ENCODE measurements at places on chromosomes 1 and 21.

- no peak for DNase-seq
These were observed 30.0 kb downstream of the WLS start for GRCh38 chr1:68202239-68202832.

- DNase-seq: no peak
These were observed 51.4 kb upstream of the IRF2BP2 start for GRCh38 chr1:234661317-234661928.

GRCh38 chr1:157975228-157975950 lies 18.1 kb upstream of the KIRREL1 start:
- DNase-seq: no peak

GRCh38 chr1:1538334-1538733 lies 2.1 kb downstream of the TMEM240 start:
- no peak for DNase-seq

GRCh38 chr1:119472080-119472818 lies 34.8 kb upstream of the HSD3B1 start:
- no peak for DNase-seq

DNA sequence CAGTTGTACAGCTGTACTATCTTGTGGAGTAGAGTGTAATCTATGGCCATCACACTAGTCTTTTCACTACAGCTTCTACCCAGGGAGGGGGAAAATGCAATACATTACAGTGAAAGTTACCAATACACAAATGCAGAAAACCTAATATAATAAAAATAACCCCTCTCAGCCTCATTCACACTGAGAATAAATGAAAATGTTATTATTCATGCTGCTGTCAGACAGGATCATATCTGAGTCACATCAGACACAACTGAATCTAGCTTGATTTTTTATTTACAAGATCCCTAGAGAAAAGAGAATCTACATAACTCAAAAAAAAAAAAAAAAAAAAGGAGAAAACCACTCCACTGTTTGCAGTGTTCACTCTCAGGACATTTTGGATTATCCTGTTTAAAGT lies 293.9 kb upstream of the ESRRG start:
- DNase-seq: no peak

- DNase-seq: no peak
These were observed 109.2 kb downstream of the CASZ1 start for GRCh38 chr1:10687251-10687651.

DNA sequence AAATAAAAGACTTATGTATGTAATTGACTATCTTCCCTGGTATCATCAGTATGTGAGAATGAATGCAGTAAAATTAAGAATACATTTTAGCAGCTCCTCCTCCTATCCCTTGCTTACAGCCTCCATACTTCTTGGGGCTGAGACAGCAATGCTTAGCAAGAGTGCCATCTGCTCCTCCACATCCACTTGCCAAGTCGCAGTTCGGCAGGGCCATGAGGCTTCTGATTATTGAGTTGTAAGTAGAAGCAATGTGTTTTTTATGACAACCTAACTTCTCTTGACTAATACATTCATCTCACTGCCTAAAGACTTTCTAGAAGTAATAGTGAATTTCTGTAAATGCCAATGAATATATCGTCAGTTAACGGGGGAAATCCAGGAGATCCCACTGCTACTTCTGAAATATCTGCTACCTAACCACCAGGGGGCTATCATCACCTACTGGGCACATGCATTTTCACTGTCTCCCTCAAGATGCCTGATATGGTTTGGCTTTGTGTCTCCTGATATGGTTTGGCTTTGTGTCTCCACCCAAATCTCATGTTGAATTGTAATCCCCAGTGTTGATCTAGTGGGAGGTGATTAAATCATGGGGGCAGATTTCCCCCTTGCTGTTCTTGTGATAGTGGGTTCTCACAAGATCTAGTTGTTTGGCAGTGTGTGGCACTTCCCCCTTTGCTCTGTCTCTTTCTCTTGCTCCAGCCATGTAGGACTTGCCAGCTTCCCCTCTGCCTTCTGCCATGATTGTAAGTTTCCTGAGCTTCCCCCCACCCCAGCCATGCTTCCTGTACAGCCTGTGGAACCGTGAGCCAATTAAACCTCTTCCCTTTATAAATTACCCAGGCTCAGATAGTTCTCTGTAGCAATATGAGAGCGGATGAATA lies 59.6 kb downstream of the EXTL2 start:
- no peak for DNase-seq

- no peak for DNase-seq
These were observed 22.4 kb downstream of the ASH1L start for GRCh38 chr1:155540000-155540874.

GRCh38 chr1:91450260-91450659 lies 45.6 kb upstream of the HFM1 start:
- no peak for DNase-seq

DNA sequence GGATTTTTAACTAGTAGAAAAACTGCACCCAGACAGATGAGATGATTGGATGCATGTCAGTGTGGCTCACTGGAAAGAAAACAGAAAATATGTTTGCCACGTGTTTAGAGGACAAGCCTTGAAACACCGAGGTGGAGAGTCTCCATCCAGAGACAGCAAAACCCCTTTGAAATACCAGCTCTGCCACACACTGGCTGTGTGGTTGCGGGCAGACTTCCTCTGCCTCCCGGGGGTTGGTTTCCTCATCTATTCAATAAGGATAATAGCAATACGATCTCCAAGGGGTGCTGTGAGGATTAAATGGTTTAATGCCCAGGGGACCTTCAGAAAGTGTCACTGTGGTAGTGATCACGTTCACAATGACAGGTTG lies 67.2 kb upstream of the PARP1 start:
- DNase-seq: no peak

GRCh38 chr1:6770751-6771440 lies 14.4 kb upstream of the CAMTA1 start:
- no peak for DNase-seq

GRCh38 chr1:6302568-6302967 lies 41.7 kb upstream of the GPR153 start:
- no peak for DNase-seq

DNA sequence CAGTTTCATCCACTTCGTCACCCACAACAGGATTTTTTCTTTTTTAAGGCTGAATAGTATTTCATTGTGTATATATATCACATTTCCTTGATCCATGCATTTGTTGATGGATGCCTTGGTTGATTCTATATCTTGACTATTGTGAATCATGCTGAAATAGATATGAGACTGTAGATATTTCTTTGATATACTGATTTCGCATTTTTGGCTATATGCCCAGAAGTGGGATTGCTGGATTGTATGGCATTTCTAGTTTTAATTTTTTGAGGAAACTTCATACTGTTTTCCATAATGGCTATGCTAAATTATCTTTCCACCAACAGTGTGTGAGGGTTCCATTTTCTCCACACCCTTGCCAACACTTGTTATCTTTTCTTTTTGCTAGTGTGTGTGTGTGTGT lies 5.0 kb downstream of the GUCA2B start:
- no peak for DNase-seq

- DNase-seq: no peak
These were observed 101.7 kb downstream of the ATP5PO start for GRCh38 chr21:33813832-33814365.

- no peak for DNase-seq
These were observed 40.8 kb downstream of the CBS start for GRCh38 chr21:43034826-43035225.

DNA sequence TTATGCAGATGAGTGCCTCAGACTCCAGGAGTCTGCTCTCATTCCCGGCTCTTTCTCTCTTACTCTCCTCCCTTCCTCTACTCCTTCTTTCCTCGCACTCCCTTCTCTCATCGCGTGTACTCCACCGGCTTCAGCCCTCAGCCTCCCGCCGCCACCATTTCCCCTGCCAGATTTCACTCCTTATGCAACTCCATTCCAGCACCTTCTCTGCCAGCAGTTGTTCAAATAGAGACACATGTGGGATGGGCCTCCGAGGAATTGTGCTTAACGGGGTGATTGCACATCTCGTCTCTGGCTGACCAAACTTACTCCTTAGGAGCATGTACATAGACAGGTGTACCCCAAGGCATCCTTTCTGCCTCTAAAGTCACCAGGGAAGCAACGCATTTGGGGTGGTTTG lies 2.1 kb downstream of the CNTN2 start:
- no peak for DNase-seq

DNA sequence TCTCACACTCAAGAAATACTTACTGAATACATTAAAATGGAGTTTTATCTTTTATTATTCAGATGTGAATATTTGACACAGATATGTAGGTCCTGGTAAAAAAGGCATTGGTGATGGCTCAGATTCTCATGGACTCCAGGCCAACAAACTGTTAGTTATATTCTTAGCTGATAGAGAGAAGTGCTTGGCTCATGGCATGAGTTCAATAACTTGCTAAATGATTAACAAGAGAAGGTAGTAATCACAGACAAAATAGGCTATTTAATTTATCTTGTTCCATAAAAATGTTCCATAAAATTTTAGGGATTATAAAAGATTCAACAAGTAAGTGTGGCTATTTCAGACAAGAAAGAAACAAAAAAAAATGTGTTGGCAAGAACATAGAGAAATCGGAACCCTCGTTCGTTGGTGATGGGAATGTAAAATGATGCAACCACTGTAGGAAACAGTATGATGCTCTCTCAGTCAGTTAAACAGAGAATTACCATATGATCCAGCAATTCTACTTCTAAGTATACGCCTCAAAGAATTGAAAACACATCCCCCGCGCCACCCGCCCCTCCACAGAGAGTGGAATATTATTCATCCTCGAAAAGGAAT lies 737.8 kb upstream of the ADAMTS5 start:
- no peak for DNase-seq
